ENCODE measurements at places on chromosomes 11 and 22.
A peak's percentile ranks its signal among the peaks of the same experiment; 100 is the strongest.

- DNase-seq: no peak
Measured at GRCh38 chr11:114170226-114170625, 110.7 kb downstream of the ZBTB16 start.

DNA sequence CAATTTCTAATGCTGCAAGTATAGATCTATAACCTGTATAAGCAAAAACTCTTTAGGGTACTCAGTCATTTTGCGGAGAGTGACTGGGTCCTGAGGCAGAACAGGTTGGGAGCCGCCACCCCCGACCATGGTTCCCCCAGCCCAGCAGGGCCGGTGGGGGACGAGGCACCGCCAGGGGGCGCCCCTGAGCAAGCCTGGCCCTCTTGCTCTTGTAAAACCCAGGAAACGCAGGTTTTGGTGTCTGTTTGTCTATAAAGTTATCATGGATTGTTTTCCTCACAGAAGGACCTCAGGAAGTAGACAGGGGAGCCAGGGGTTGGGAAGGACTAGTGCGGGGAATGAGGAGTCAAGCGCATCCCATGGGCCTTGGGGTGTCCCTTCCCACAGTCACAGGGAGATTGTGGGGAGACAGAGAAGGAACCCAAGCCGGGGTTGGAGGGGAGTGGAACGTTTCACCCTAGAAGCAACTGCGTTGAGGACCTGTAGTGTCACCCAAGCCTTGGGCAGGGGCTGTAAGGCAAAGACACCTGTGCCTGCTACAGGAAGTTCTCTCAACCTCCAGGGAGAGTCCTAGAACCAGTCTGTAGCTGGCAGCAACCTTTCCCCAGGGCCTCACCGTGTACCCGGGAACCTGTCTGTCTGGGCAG is 26.4 kb downstream of the KCTD17 start:
- peak; percentile 92 for DNase-seq

GRCh38 chr11:61293867-61294716 is 1.0 kb downstream of the VWCE start:
- DNase-seq: no peak

DNA sequence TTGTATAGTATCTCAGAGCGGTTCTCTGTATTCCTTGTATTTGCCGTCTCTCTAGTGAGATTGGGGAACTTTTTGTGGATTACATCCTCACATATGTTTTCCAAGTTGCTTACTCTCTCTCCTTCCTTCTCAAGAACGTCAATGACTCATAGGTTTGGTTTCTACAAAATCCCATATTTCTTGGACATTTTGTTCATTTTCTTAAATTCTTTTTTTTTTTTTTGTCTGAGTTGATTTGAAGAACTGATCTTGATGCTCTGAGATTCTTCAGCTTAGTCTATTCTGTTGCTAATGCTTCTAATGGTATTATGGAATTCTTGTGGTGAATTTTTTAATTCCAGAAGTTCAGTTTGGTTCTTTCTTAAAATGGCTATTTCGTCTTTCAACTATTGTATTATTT is 28.4 kb upstream of the SLN start:
- DNase-seq: no peak

GRCh38 chr11:12113294-12113693 is 2.9 kb downstream of the MICAL2 start:
- no peak for DNase-seq

DNA sequence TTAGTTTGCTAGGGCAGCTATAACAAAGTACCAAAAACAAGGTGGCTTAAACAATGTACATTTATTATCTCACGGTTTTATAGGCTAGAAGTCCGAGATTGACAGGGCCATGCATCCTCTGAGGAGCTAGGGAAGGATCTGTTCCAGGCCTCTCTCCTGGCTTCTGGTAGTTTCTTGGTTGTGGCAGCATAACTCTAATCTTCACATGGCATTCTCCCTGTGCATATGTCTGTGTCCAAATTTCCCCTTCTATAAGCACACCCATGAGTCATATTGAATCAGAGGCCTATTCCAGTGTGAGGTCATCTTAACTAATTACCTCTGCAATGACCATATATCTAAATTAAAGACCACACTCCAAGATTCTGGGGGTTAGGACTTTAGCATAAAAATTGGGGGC is 31.3 kb upstream of the MMP13 start:
- DNase-seq: no peak

GRCh38 chr22:28027453-28028448 is 108.7 kb upstream of the PITPNB start:
- no peak for DNase-seq

GRCh38 chr11:110873975-110874374 is 161.7 kb upstream of the ARHGAP20 start:
- DNase-seq: no peak

GRCh38 chr11:86816251-86816726 is 15.9 kb downstream of the PRSS23 start:
- DNase-seq: no peak

- no peak for DNase-seq
Measured at GRCh38 chr11:34165786-34166555, 60.5 kb downstream of the NAT10 start.

- DNase-seq: no peak
Measured at GRCh38 chr11:113365895-113366294, 21.7 kb upstream of the ANKK1 start.

- no peak for DNase-seq
Measured at GRCh38 chr22:19719050-19719482, 4.3 kb upstream of the GP1BB start.

- DNase-seq: no peak
Measured at GRCh38 chr22:20810645-20811044, 36.7 kb downstream of the SERPIND1 start.

DNA sequence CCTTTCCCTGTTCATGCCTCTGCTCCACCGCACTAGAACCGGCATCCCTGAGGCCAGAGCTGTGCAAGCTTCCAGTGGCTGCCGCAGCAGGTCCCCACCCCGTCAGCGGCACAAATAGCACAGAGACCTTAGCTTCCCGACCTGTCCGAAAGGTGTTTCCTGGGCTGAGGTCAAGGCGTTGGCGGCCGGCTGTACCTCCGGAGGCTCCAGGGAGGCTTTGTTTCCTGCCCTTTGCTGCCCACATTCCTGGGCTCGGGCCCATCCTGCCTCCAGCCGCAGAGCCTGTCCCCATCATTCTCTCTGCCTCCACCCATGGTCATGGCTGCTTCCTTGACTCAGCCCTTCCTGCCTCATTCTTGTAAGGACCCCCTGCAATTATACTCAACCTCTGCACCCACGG is 31.2 kb downstream of the ARHGAP8 start:
- no peak for DNase-seq

DNA sequence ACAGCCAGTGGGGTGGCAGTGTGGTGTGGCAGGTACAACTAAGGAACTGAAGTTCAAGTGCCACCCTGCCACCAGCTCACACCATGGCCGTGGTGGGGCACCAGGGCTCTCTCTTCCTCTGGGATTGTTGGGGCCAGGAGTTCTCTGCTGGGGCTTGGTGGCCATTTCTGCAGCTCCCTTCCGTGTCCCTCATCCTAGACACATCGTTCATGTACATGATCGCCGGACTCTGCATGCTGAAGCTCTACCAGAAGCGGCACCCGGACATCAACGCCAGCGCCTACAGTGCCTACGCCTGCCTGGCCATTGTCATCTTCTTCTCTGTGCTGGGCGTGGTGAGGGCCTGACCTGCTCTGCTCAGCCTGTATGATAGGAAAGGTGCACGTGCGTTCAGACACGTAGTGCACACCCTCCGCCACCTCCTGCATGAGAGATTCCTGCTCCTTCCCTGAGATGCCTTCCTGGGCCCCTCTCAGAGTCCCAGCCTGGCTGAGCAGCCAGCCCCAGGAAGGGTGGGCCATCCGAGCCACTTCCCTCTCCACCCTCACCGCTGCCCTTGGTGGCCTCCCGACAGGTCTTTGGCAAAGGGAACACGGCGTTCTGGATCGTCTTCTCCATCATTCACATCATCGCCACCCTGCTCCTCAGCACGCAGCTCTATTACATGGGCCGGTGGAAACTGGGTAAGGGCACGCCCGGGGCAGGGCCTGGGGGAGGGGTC is 7.3 kb upstream of the TAGLN start:
- no peak for DNase-seq

- no peak for DNase-seq
Measured at GRCh38 chr11:77122576-77123212, 5.4 kb upstream of the MYO7A start.

DNA sequence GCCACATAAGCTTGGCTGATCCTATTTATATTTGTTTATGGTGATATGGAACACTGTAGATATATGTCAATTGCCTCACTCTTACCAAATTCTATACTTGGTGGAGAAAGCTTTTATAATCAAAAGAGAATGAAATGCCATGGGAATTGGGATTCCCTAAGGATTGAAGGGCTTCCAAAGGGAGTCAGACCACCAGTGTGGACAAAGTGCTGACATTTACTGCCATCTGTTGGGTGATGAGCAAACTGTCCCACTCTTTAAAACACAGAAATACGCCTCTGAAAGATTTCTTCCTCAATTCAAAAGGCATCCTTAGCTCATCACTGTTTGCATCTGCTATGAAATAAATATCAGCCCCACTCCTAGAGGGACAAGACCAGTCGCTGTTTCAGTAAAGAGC is 7.1 kb downstream of the SLC1A2 start:
- DNase-seq: no peak

GRCh38 chr22:36303874-36304273 is 50.9 kb downstream of the APOL1 start:
- no peak for DNase-seq

DNA sequence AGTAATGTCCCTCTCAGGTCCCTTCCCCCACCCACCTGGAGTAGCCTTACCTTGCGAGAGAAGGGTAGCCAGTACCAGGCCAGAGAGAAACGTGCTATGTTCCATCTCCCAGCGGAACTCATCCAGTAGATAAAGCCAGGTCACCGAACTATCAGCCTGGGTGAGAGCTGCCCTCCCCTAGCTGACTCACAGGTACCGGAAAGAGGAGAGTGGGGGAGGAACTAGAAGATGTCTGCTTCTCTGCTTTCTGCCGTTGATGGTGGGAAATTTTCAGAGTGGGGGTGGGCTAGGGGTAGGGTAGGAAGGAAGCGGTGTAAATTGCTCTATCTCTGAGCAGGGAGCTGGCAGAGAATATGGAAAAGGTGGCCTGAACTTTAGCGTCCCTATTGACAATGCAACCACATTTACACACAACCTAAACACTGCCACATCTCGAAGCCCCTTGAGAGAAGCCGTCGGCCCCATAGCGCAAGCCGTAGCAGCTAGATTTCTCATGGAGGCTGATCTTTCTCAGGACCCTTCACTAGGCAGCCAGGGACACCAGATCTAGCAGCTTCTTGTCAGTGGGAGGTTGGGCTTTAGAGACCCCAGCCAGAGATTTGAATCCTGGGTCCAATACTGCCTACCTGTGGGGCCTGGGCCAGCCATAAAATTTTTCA is at the start of gene CD3D:
Gene CD3D, minus strand, starts transcription at position 203 of the 659 bp plus-strand sequence. Its CDS starts 98 bp downstream, at position 105.
- DNase-seq: peak; percentile 35

DNA sequence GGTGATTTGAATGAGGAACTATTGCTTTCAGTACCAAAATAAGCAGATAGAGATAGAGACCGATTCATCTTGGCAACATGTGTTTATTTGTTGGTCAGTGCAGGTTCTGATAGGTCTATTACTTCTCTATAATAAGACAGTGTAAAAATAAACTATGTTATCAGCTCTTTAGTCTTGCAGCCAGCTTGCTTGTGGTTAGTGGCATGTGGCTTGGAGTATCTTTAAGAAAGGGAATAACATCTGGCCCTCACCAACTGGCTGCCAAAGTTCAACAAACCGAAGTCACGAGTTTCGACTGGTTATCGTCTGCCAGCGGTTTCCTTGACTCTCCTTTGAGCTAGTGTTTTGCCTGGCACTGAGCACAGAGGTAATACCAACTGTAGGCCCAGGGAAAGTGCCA is 71.8 kb downstream of the CTTN start:
- DNase-seq: no peak

DNA sequence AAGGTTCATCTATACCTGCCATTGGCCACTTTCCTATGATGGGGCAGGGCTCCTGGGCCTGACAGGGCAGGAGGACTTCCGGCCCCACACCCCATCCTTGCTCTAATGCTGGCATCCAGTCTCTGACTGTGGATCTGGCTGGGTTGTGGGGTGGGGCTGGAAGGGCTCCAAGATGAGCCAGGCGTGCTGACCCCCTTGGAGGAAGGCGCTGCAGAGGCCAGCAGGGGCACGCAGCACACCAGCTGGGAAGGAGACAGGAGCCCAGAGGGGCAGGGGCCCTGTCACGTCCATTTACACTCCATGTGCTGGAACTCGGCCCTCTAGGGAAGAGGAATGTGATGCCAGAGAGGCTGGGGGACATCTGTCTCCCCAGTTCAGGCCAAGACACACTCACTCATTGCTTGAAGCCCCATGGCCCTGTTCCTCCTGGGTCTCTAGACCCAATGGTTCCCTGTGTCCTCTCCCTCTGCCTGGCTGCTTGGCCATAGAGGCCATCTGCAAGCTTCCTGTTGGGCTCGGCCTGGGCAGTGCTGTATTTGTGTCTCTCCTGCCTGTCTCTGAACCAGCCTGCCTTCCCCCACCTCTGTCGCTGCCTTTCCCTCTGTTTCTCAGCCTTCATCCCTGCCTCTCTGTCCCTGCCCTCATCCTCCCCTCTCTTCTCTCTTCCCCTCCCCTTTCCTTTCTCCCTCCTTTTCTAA is 67.5 kb upstream of the NECTIN1 start:
- DNase-seq: no peak

- DNase-seq: no peak
Measured at GRCh38 chr11:121356357-121356756, 63.8 kb downstream of the SC5D start.

- DNase-seq: no peak
Measured at GRCh38 chr11:8336356-8337129, 72.9 kb upstream of the LMO1 start.

GRCh38 chr11:69263736-69264052 is 30.3 kb upstream of the MYEOV start:
- no peak for DNase-seq

- no peak for DNase-seq
Measured at GRCh38 chr11:46291441-46292150, 14.1 kb downstream of the CREB3L1 start.

- no peak for DNase-seq
Measured at GRCh38 chr22:37225481-37225880, 13.2 kb upstream of the SSTR3 start.

GRCh38 chr22:44167501-44167900 is 13.2 kb upstream of the PARVG start:
- DNase-seq: no peak

- no peak for DNase-seq
Measured at GRCh38 chr11:12185106-12185690, 74.8 kb downstream of the MICAL2 start.

- no peak for DNase-seq
Measured at GRCh38 chr11:64753019-64753379, 6.8 kb downstream of the PYGM start.

- no peak for DNase-seq
Measured at GRCh38 chr11:21646351-21646750, 546.5 kb upstream of the ANO5 start.

- no peak for DNase-seq
Measured at GRCh38 chr22:22030493-22031182, 48.1 kb upstream of the TOP3B start.

DNA sequence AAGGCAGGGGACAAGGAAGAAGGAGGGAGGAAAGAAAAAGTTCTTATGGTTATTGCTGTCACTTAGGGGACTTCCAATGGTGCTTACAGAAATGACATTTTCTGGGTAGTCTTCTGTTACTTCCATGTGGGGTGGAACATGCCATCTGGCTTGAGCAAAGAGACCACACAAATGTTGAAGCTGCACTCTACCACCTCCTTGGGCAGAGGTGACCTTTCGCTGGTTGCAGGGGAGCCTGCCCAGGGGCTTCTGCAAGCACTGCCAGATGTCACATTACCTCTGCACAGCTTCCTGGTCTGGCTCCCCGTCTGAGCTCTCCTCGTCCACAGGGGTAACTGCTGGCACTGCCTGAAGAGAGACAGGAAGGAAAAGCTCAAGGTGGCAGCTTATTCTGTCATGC is 32.6 kb upstream of the APOA1 start:
- DNase-seq: no peak

Measured in stimulated activated CD4-positive, alpha-beta T cell treated with anti-CD3 and anti-CD28 coated beads, TNF-alpha, amount 100 ng/mL, for 1 hour (primary cell).